Renal pelvis (tissue), 12 donors: ENCODE measurements at places on chromosomes 2 and 18. TPM values are rescaled to one million over a fixed set of nuclear protein-coding genes. Genes with fewer than 3 reads are reported as not detected.

RFX8 gene
- 1.2 TPM for polyA plus RNA-seq

ERMN gene
- 0.39 TPM for polyA plus RNA-seq

GPAT2 gene
- polyA plus RNA-seq = 2.8 TPM

TFCP2L1 gene
- 81.5 TPM for polyA plus RNA-seq

- no peak for DNase-seq
Observed at GRCh38 chr2:191645434-191646162, 32.3 kb upstream of the NABP1 start.

DNA sequence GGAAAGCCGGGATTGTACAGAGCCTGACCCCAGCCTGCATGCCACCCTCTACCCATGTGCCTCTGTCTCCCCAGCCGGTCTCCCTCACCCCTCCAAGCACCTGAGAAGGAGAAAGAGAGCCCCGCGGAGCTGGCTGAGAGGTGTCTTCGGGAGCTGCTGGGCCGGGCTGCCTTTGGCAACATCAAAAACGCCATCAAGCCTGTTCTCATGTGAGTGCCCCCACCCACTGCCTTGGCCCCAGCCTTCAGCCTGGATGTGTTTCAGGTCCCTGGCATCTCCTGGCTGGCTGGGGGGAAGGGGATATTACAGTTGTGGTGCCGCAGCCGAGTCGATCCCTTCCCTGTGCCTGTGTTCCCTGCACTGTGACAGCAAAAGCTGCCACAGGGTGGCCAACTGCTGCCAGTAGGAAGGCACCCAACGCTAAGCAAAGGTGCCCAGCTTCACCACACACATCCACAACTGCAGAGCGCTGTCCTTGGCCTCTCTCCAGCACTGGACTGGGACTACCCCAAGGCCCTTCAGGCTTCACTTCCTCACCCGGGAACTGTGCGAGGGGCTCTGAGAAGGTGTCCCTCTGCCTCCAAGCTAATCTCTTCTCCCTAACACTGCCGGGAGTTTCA lies 38.4 kb downstream of the POMC start:
- DNase-seq = no peak

DNA sequence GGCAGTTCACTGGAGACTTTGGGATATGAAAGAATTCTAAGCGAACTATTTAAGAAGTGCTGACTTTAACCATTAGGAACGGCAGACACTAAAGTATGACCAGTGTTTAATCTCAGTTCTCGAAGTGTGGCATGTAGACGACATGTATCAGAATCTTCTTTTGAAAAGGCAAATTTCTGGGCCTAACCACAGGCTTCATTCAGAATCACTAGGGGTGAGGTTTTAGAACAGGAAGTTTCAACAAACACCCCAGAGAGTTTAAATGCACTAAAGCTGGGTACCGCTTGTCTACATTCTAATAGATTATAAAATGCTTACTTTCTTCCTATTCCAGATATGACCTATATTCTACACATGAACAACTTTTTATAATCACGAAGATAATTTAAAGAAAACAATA lies 180.3 kb downstream of the ANKRD44 start:
- DNase-seq = no peak

DNA sequence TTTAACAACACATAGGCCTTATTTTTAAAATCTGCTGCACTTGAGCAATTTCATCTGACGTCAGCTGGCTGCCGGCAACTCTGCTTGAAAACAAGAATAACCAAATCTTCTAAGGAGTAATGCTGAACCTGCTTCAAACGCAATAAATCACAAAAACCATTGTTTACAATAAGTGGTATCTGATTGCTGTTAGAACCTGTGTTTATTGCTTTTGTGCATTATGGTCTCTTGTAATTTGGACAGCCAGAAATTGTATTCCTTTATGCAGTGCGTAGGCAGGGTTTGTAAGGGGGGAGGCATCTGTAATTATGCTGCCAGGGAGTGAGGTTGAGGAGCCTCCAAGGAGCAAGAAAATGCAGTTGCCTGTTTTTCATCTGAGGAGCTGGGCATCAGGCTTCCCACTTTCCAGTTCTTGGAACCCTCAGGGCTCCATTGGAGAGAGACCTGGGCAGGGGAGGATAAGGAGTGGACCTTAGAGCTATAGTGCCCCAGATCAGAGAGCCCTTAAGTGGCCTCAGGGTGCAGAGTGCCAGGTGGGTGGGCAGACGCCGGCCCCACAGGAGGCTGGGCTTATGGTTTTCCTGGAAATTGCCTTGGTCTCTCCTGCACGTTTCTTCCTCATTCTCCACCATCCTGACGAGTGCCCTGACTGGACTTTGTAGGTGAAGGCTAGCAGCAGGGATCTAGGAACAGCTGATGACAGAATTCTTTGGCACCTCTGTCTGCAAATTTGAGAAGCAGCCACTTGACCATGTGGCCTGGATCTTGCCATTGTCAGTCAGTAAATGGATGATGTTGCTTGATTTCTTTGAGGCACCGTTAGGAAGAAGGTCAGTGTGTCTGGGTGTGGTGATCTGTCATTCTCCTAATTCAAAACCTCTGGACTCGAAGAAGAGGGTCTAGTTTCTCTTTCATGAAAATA lies 129.2 kb downstream of the KLHL29 start:
- DNase-seq = no peak

DNA sequence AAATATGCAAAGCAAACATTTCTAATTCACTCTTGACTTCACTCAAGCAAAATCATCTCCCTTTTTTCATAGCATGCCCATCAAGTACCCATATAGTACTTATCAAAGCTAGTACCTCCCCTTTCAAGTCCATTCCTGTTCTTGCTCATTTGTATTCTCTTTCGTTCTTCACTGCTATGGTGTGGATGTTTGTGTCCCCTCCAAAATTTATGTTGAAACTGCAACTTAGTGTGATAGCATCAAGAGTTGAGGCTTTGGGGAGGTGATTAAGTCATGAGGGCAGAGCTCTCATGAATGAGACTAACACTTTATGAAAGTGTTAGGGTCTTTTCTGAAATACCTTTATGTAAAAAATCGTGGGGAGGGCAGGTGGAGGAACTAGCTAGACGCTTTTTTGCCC lies 52.9 kb downstream of the RNU4ATAC start:
- DNase-seq = no peak
